ENCODE measurements at places on chromosomes 2 and 18. TPM values are rescaled to one million over a fixed set of nuclear protein-coding genes. Genes with fewer than 3 reads are reported as not detected.

GRCh38 chr2:219352448-219353023 lies 20.0 kb upstream of the RESP18 start:
- H3K4me3 ChIP-seq = no peak overlapping the region
- H3K27me3 ChIP-seq = peaks cover 37% of the 10 kb centered on the region
- no peak overlapping the region for H3K27ac ChIP-seq
- peak; percentile 30 for DNase-seq
- no peaks in the 10 kb centered on the region for H3K4me1 ChIP-seq

GRCh38 chr2:127650041-127650784 lies 4.3 kb downstream of the GPR17 start:
- no peak for DNase-seq
- no peaks in the 10 kb centered on the region for H3K36me3 ChIP-seq
- H3K27ac ChIP-seq = no peak overlapping the region
- peaks cover 2% of the 10 kb centered on the region for H3K27me3 ChIP-seq
- H3K4me3 ChIP-seq = no peak overlapping the region

DNA sequence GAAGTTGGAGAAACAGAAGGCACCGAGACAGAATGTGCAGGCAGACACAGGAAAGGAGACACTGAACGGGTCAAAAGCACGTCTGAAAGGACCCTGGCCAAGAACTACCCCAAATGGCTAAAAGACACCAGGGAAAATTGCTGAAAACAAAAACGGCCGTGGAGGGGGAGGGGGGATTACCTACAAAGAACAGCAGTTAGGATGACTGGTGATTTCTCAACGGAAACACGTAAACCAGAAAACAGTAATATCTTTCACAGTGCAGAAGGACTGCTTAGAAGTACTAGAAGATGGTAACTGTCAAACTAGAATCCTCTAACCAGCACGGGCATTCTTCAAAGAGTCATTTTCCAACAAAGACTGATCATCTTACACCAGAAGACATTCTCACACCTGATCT lies 142.6 kb downstream of the HDAC4 start:
- peaks cover 28% of the 10 kb centered on the region for H3K36me3 ChIP-seq
- peaks cover 85% of the 10 kb centered on the region for H3K4me1 ChIP-seq
- H3K27me3 ChIP-seq = no peaks in the 10 kb centered on the region
- DNase-seq = no peak
- peak overlapping the region; percentile 51 for H3K27ac ChIP-seq

GRCh38 chr2:29834036-29834540 lies 87.3 kb downstream of the ALK start:
- no peaks in the 10 kb centered on the region for H3K27me3 ChIP-seq
- DNase-seq = no peak
- H3K4me1 ChIP-seq = no peaks in the 10 kb centered on the region
- no peak overlapping the region for H3K4me3 ChIP-seq
- H3K36me3 ChIP-seq = no peaks in the 10 kb centered on the region

DNA sequence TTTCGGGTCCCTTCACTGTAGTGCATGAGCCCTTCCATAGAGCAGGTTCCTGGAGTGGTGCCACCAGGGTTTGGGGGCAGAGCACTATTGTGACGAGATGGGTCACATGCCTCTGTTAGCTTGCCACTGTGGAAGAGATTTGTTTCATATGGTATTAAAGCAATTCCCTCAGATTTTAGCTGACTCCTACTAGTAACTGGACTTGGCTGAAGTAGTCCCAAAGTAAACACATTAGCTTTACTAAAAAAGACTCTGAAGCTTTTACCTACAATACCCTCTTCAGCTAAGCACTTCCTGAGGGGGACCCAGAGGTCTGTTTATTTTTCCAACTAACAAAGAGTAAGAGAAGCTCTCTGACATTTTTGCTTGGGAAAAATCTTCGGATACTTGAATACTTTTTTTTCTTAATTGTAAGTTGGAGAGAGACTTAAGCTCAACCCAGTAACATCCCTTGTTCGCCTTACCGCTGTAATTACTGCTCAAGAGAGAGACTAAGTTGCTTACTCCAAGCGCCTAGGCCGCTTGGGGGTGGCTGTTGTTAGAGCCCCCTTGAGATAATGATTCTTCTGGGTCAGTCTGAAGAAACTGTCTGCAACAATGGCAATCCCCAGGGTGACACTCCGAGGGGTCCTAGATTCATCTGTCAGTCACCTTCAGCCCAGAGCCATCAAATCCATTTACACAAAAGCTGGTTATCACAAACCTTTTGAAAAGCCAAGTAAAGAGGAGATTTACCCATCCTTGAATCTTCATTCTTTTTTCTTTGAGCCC lies 177.4 kb downstream of the FIGN start:
- H3K27ac ChIP-seq = no peak overlapping the region
- no peak for DNase-seq
- H3K4me1 ChIP-seq = no peaks in the 10 kb centered on the region
- no peaks in the 10 kb centered on the region for H3K36me3 ChIP-seq
- H3K27me3 ChIP-seq = no peaks in the 10 kb centered on the region

GRCh38 chr2:167293943-167294775 lies 405.9 kb downstream of the XIRP2 start:
- H3K4me1 ChIP-seq = peaks cover 9% of the 10 kb centered on the region
- H3K27ac ChIP-seq = peak overlapping the region; percentile 21
- DNase-seq = no peak
- peak overlapping the region; percentile 70 for H3K4me3 ChIP-seq
- H3K36me3 ChIP-seq = peaks cover 3% of the 10 kb centered on the region
- peaks cover 37% of the 10 kb centered on the region for H3K27me3 ChIP-seq

GRCh38 chr2:227606476-227606875 lies 7.8 kb downstream of the SCYGR2 start:
- no peak for DNase-seq
- H3K36me3 ChIP-seq = no peaks in the 10 kb centered on the region
- no peak overlapping the region for H3K4me3 ChIP-seq
- H3K27ac ChIP-seq = no peak overlapping the region
- no peaks in the 10 kb centered on the region for H3K4me1 ChIP-seq

- no peak overlapping the region for H3K27ac ChIP-seq
- H3K4me3 ChIP-seq = no peak overlapping the region
- peaks cover 9% of the 10 kb centered on the region for H3K4me1 ChIP-seq
- DNase-seq = no peak
- peaks cover 4% of the 10 kb centered on the region for H3K36me3 ChIP-seq
These were observed 5.4 kb upstream of the MTCL1 start for GRCh38 chr18:8699948-8700347.

GRCh38 chr2:98571121-98571701 lies 37.1 kb downstream of the COA5 start:
- H3K4me3 ChIP-seq = no peak overlapping the region
- no peak overlapping the region for H3K27ac ChIP-seq
- peaks cover 40% of the 10 kb centered on the region for H3K36me3 ChIP-seq
- peaks cover 5% of the 10 kb centered on the region for H3K4me1 ChIP-seq

GRCh38 chr2:206260188-206261012 lies 14.1 kb upstream of the ZDBF2 start:
- H3K27me3 ChIP-seq = peaks cover 70% of the 10 kb centered on the region
- no peaks in the 10 kb centered on the region for H3K4me1 ChIP-seq
- no peak for DNase-seq
- H3K27ac ChIP-seq = no peak overlapping the region
- peaks cover 2% of the 10 kb centered on the region for H3K36me3 ChIP-seq

SPR gene
- total RNA-seq = 10.9 TPM

LRRC30 gene
- total RNA-seq = not detected

- no peaks in the 10 kb centered on the region for H3K36me3 ChIP-seq
- no peak overlapping the region for H3K4me3 ChIP-seq
- H3K4me1 ChIP-seq = no peaks in the 10 kb centered on the region
- H3K27ac ChIP-seq = no peak overlapping the region
- no peaks in the 10 kb centered on the region for H3K27me3 ChIP-seq
- DNase-seq = no peak
These were observed 59.3 kb upstream of the TCF4 start for GRCh38 chr18:55647331-55647730.

DNA sequence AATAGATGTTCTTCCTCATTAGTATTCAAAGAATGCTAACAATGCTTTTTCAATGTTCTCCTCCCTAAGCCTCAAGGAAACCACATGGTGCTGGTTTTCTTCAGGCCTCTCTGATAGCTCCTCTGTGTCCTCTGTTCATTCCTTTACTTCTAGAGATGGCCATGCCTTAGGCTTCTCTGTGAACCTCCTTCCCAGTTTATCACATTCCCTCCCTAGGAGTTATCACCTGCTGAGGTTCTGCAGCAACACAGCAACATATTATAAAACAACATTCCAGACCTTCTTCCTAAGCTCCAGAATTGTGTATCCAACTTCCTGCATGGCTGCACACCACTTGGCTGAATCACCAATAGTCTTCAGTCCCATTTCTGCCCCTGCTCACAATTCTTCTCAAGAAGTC lies 325.5 kb downstream of the IRS1 start:
- H3K27me3 ChIP-seq = peaks cover 10% of the 10 kb centered on the region
- H3K36me3 ChIP-seq = peaks cover 1% of the 10 kb centered on the region
- H3K4me1 ChIP-seq = no peaks in the 10 kb centered on the region
- H3K27ac ChIP-seq = no peak overlapping the region
- DNase-seq = no peak

DNA sequence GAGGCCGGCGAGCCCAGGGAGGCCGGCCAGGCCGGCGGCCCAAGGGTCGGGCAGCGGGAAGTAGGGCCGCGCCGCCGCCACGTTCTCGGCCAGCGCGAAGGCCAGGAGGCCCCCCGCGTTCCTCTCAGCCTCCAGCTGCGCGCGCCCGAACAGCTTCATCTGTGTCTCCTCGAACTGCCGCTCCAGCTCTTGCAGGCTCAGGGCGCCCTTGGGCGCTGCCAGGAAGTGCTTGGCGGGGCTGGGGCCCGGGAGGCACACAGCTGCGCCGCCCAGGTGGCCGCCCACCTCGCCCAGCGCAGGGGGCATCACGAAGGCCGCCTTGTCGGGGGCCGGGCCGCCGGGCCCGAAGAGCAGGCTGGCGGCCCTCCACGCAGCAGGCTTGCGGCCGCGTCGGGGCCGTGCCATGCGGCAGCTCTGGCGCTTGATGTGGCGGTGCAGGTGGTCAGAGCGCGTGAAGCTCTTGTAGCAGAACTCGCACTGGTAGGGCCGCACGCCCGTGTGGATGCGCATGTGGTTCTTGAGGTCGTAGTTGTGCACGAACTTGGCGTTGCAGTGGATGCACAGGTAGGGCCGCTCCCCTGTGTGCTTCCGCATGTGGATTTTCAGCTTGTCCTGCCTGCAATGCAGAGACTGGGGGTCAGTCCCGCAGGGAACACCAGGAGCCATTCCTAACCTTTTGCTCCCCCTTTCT lies 99.0 kb upstream of the SMAD2 start:
- no peaks in the 10 kb centered on the region for H3K4me1 ChIP-seq
- DNase-seq = no peak
- H3K27me3 ChIP-seq = peaks cover 2% of the 10 kb centered on the region
- H3K27ac ChIP-seq = no peak overlapping the region

GRCh38 chr2:30869988-30870387 lies 62.7 kb upstream of the CAPN13 start:
- H3K27me3 ChIP-seq = peaks cover 16% of the 10 kb centered on the region
- H3K4me1 ChIP-seq = peaks cover 13% of the 10 kb centered on the region
- H3K36me3 ChIP-seq = no peaks in the 10 kb centered on the region
- DNase-seq = no peak
- H3K27ac ChIP-seq = no peak overlapping the region

Data from activated T-helper 1 cell treated with anti-CD3 and anti-CD28 coated beads, Interleukin-12 subunit alpha, Interleukin-12 subunit beta, Interleukin-2, Interleukin-4 antibody, amounts not matched to agents 30 ng/mL and 10 ng/mL and 1 ng/mL, durations not matched to agents 14 hours and 24 hours and 36 hours (primary cell).